ENCODE measurements at places on chromosomes 2 and 18.

GRCh38 chr2:180325416-180326120 is 318.5 kb upstream of the CWC22 start:
- DNase-seq: no peak

DNA sequence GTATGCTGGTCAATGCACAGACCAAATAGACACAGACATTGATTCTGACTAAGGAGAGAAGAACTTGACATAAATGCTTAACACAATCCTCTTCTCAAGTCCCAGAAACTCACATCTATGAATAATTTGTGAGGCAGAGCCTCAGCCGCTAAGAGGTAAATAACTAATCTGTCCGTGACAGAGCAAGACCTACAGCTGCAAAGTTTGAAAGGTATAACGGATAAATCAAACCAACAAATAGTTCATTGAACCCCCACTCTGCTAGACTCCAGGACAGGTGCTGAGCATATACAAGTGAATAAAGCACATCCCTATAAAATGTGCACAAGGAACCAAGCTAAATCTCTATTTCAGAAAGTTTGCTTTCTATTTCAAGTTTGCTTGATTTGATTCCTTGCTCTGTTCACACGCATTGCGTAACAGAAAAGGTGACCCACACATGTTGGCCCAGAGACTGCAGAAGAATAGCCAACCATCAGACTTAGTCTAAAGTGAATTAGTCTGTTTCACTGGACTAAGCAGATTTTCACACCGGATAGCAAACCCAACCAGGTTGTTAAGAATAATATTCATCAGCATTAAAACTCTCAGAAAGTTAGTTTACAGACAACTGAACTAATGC is 51.7 kb downstream of the NCKAP5 start:
- no peak for DNase-seq

- DNase-seq: no peak
Measured at GRCh38 chr2:133193544-133194361, 374.5 kb downstream of the NCKAP5 start.

- DNase-seq: no peak
Measured at GRCh38 chr2:23627236-23628009, 242.4 kb downstream of the KLHL29 start.

DNA sequence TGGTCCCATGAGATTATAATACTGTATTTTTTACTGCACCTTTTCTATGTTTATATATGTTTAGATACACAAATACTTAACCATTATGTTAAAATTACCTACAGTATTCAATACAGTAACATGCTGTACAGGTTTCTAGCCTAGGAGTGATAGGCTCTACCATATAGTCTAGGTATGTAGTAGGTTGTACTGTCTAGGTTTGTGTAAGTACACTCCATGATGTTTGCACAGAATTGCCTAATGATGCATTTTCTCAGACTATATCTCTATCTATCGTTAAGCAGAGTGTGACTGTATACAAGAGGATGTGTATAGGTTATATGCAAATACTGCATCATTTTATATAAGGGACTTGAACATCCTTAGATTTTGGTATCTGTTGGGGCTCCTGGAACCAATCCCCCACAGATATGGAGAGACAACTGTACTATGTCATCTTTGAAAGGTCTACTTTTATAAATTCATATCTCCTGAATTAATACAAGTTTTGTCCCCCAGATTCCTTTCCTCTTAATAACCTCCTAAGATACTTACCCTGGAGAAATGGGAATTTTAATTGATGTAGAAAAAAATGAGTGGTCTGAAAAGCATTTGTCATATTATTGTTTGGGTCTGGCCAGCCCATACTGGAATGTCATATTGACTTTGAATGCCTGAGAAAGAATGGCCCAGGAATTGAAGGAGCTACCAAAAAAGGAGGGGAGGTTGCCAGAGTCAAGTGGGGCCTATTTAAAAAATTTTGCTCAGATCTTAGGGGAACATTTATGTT is 36.6 kb downstream of the EHBP1 start:
- no peak for DNase-seq

- DNase-seq: no peak
Measured at GRCh38 chr18:32258558-32259204, 68.8 kb downstream of the MEP1B start.

DNA sequence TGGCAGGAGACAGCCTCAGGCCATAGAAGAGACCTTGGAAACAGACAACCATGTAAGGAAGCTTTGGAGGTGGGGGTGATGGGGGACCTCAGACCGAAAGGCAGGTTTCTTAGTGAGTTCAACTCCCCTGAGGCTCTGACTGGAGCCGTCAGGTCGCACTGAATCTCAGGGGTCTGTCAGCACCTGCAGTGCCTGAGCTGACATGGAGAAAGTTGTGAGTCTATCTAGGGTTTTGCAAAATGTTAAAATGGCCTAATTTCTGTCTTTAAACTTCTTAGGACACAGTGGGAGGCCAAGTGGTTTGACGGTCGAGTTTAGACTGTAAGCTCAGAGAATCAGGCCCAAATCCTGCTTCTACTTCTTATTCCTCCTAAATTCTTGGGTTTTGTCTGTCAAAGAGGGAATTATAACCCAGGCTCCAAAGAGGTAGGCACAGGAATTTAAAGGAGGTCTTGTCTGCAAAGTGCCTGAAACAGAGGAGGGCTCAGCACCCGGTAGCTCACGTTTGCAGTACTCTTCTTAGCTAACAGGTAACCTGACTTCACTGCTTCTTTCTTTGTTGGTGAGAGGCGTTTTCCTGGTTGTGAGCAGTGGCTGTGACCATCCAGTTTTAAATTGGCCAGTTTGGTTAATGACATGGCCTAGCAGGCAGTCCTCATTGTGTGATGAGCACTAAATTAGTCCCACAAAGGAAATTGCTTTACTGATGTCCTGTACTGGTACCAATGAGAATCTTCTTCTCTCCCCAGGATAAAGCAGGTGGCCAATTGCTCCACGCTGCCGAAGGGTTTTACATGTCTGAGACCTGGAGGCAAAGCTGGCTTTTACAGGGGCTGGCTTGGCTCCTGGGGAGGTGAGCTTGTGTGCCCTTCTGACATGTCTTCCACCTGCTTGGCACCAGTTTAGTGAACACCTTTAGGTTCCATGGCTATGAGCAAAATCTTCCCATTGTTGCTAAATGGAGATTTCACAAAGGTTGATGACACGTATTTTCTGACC is 95.7 kb downstream of the MYCN start:
- DNase-seq: no peak

- DNase-seq: no peak
Measured at GRCh38 chr2:236877972-236878371, 207.7 kb upstream of the COPS8 start.
